A549 treated with AZD2906 at 1 μM for 4 hours (cell line): ENCODE measurements at places on chromosomes 1 and 21. TPM values are rescaled to one million over a fixed set of nuclear protein-coding genes. Genes with fewer than 3 reads are reported as not detected.

Gene ATAD3C
- total RNA-seq, result not detected in 5 replicates

Gene MYOG
- not detected in 5 replicates for total RNA-seq

Gene PGBD2
- total RNA-seq, result 3.1 to 4.1 TPM (median 3.5 TPM) in 5 replicates

Gene LRRC3
- 1.8 to 2.4 TPM (median 2.1 TPM) in 5 replicates for total RNA-seq
